ENCODE measurements at places on chromosomes 2 and 18.
A peak's percentile ranks its signal among the peaks of the same experiment; 100 is the strongest.

DNA sequence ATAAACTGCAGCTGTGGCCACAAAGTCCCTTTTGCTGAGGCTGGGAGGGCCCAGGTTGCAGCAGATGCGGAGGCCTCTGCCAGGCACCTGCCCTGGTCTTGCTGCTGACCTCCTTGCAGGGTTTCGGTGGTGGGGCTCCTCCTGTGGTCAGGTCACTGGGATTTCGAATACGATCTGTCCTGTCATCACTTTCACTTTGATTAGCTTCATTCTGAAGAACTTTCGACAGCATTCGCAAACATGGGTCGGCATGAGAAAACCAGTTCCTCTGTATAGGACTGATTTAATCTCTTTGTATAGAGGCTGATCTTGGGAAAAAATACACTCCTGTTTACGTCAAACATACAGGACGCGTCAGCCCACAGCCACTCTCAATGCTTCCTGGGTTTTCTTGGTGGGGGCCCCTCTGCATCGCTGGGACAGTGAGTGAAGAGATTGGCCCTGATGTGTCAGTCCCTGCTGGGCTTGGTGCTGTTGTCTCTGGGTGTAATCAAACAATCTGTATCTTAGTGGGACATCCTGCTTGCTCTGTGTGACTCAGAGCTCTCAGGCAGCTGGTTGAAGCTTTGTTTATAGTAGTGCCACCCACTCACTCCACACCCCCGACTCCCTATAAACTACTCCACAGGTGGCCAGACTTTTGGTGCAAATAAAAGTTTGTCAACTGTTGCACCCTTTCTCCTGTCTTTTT lies 209.4 kb upstream of the CXCR4 start:
- no peak for DNase-seq

GRCh38 chr2:232714969-232715368 lies 17.8 kb downstream of the GIGYF2 start:
- no peak for DNase-seq

GRCh38 chr18:292271-292670 lies 24.4 kb upstream of the THOC1 start:
- no peak for DNase-seq

DNA sequence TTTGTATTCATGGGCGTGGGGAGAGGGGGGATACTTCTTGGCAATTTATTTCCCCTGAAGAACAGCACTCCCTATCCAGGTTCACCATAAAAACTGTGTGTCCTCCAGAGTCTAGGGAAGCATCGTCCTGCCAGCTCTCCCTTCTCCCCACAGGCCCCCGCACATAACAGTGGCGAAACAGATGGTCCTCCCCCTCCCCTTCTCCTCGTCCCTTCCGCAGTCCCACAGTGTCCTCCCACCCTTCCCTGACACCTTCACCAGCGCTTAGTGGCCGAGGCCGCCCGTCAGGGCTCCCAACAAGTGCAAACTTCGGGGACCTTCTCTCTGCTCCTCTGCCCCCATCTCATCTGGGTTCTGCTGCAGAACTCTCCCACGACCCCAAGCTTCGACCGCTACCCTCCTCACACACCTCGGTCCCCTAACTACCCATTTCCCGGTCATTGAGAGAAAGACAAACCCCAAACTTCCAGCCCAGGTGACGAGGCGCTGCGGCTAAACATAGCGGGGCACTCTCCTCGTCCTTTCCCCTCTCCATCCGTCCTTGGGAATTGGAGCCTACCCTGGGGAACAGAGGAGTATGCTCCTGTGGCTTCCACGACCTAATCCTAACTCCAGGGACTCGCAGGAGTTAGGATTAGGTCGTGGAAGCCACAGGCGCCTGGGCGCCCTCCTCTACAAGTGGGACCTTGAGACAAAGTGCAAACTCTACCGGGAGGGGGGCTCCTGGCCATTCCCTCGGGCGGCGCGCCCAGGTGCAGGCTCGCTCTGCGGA lies 971 bp downstream of the ZNF385B start:
- DNase-seq: no peak

DNA sequence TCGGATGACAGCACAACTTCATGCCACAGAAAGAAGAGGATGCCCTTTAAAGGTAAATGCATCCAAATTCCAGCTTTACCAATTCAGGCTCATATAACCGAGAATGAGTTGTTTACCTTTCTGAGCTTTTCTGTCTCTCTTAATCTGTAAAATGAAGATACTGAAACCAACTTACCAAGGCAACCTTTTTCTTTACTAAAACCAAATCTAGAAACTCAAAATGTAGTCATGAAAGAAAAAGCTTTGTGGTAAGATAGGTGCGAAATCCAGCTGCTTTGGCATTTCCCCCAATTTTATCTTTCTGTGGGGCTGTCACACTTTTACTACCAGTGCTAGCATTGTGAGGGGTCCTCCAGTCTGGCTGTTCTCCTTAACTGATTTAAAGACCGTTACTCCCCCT lies 240.4 kb downstream of the IKZF2 start:
- no peak for DNase-seq

DNA sequence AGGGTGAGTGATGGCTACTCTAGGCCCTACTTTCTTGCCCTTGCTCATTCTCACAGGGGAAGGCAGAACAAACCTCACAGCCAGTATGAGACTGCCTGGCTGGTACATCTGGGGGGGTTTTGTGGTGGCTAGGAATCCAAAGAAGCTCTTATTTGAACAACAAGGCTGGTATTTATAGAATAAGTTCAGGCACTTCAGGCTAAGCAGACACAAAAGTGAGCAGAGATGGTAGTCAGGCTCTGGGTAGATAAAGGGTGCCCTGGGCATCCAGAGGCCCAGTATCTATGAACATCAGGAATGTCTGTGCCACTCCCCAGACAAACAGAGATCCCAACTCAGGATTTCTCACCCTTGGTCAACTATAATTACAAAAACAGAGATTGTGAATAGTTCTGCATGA lies 57.2 kb upstream of the RTN4 start:
- no peak for DNase-seq

DNA sequence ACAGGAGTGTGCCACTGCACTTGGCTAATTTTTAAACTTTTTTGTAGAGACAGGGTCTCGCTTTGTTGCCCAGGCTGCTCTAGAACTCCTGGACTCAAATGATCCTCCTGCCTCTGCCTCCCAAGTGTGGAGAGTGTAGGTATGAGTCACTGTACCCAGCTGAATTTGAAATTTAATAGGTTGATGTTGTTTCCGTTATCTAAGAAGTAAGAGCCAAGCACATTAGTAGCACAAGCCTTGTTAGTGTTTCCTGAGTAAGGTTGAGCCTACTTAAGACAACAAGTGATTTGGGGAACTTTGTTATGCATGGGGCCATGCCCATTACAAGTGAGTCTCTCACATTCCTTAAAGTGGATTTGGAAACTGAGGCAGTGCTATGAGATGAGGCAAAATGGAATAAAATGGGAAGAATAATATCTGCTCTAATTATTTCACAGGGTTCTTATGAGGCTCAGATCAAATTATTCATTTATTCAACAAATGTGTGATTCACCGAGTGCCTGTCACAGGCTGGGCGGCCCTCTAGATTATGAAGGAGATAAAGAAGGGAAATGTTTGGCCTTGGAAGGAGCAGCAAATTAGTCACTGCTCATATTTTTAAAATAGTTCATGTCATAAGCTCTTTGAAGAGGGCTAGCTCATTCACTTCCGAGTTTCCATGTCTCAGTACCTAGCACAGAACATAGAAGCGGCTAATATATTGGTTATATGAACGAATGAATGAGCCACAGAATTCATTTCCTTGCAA lies 217.2 kb downstream of the LDLRAD4 start:
- no peak for DNase-seq

- DNase-seq: no peak
These were observed 167.2 kb upstream of the REV1 start for GRCh38 chr2:99656994-99657393.

DNA sequence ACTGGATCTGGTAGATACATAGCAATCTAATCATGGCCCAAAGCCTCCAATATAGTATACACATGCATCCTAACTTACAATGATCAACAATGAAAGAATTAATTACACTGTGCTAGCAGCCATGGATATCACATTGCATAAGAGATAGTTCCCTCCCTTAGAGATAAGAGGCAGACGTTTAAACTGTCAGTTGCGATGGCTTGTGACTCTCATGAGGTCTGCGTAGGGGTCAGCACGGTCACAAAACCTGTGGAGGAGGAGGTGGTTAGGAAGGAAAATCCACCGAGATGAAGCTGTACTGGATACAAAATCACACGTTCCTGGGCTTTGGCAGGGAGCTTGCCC lies 800 bp upstream of the RALB start:
- DNase-seq: no peak

DNA sequence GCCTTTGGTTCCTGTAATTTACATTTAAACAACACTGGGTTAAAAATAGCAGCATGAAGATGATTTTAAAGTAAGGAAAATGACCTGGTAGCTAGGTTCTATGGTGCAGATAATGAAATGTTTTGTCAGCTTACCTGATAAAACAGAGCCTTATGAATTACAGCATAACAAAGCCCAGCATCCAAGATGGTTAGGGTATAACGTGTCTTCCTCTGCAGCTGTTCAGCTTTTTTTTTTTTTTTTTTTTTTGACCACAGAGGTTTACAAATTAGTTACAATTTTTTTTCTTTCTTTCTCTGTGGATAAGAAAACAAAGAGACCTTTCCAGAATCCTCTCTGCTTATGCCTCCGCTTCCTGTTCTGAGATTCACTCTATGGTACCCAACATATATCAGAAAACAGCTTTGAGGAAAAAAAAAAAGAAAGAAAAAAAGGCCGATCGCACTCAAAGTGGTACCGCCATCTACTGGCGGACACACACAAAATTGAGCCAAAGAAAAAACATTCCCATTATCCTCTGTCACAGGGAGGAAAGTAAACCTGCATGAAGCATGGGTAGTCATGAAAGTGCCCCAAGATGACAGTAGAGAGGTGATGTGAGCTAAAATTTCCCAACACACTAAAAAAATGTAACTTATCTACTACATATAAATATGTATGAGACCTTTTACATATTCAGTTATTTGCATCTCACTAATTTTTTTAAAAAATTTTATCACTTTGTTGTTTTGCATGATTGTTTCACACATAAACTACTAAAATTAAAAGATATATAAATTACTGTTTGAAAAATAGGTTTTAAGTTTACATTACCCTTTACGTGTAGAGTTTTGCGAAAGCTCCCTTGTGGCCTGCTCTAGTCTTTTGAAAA lies at the start of gene SCN3A:
SCN3A (minus strand) TSS at position 362 of the 871 bp plus-strand sequence. CDS start 27,656 bp downstream, outside the sequence.
- DNase-seq: peak; percentile 8

DNA sequence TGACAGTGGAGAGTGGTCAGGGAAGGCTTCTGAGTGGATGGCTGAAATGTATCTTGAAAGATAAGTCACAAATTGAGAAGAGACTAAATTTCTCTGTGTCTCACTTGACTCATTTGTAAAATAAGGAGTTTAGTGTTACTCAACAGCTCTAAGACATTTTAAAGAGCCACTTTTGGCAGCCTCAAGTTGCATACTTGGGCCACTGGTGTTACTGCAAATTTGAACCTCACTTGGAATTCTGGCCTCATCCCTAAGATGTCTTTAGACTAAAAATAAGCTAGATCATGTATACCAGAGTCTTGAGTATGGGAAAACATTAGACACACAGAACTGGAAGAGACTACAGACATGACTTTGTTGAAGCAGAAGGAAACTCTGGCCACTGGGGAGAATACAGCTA lies 4.5 kb upstream of the MTLN start:
- no peak for DNase-seq

DNA sequence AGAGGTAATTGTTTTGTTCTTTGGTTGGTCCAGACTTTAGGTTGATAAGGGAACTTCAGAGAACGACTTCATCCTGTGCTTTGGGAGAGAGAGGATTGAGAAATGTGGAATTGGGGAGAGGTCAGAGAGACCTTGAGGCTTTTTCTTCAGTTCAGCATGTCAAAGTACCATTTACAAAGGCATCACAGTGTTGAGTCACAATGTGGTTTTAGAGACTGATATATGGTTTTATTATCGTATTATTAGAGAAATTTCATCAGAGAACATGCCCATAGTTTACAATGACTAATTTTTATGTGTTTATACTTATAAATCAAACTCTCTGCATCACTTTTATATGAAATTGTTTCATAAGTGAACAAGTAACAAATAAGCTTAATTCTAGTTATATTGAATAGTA lies 626.6 kb downstream of the DSC3 start:
- DNase-seq: no peak

DNA sequence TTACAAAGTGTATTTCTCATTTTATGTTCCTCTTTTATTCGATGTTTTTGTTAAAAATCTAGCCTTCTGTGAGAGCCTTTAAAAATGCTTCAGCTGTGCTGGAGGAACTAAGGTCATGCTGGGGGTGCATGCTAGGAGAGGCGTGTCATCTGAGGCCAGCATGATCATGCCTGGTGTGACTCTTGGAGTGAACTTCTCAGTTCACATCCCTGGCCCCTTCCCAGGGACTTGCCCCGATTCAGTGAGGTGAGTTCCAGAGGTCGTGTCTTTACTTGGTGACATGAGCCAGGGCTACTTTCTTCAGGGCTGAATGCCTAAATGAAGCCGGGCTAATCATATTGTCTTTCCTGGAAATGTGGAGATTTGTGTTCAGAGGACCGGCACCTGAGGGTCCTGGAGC lies 264.9 kb downstream of the MREG start:
- DNase-seq: no peak

DNA sequence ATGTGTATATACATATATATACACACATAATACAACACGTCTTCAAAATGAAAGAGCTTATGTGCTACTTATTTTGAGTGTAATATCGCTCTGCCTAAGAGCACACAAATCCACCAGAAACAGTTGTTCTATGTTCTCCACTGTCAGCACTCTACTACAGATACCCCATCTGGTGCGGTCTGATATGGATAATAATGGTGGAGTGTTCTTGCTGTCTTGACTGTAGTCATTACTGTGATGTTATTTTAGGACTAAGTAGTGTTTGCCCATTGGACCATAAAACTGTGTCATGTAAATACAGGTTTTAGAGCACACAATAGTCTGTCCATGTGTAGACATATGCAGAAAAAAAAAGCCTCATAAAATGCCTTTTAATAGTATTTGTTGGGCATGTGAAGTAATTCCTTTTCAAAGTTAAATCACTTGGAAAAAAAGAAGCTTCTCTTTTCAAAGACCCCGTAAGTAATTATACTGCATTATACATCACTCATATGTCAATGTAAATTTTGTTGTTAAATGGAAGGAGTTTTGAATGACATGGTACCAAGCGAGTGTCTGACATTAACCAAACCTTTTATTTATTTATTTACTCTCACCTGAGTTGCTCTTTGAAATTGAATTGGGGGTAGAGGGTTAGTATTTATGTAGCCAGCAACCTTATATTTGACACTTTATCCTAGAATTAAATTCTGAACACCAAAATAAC lies 1249.2 kb upstream of the ZEB2 start:
- DNase-seq: no peak

DNA sequence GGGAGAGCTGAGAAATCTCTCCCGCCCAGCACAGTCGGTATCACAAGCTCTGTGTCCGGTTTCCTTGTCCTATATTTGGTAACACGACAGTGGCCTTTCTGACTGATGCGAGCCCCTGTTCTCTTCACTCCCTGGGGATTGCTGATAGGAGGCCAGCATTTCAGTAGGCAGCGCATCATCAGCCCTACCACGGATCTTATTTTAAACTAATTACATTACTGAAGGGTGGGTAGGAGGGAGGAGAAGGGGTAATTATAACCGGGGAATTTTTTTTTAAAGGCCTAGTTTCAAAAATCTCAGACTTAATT lies 125.6 kb upstream of the LGALSL start:
- DNase-seq: no peak
